ENCODE measurements at places on chromosomes 5 and 9. TPM values are rescaled to one million over a fixed set of nuclear protein-coding genes. Genes with fewer than 3 reads are reported as not detected.

The ABO gene
- not detected for total RNA-seq

The TAF11L5 gene
- total RNA-seq, result not detected

DNA sequence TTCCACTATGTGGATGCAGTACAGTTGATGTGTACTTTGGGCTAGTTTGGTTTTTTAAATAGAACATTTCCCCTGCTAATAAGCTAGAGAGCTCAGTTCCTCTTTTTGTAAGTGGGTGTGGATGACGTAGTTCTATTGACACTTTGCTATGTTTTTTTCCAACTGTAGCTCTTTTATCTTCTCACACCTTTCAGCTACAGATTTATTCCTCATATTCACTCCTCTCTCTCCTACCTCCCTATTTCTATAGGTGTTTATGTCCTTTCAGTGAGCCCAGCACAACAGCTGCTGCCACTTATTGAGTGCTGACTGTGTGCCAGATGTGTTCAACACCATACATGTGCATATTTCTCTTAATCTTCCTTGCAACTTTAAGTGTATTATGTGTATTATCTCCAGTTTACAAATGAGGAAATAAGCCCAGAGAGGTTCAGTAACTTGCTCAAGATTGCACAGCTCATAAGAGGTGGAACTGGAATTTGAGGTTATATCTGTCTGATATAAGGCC is 215.7 kb downstream of the SEMA6A start:
- no peak for DNase-seq

The IL5 gene
- total RNA-seq, result not detected

DNA sequence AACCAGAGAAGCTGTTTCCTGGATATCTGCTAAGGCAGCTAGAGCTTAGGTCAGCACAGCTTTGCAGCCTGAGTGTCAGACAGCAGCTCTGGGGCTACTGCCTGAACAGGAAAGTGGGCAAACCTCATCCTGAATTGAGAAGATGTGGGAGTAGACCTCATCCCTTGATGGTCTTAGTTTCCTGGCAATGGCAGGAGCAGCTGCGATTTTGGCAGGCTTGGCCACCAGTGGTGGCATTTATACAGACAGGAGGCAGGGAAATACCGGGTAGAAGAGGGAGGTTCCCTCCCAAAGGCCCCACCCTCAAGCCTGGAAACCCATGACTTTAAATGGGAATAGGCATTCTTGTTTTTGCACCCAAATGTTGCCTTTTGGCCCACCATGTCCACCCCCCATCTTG is 69.7 kb downstream of the LIX1 start:
- DNase-seq, result no peak

The LMBRD2 gene
- total RNA-seq, result 16.5 TPM
